ENCODE measurements at places on chromosomes 6 and 20.

DNA sequence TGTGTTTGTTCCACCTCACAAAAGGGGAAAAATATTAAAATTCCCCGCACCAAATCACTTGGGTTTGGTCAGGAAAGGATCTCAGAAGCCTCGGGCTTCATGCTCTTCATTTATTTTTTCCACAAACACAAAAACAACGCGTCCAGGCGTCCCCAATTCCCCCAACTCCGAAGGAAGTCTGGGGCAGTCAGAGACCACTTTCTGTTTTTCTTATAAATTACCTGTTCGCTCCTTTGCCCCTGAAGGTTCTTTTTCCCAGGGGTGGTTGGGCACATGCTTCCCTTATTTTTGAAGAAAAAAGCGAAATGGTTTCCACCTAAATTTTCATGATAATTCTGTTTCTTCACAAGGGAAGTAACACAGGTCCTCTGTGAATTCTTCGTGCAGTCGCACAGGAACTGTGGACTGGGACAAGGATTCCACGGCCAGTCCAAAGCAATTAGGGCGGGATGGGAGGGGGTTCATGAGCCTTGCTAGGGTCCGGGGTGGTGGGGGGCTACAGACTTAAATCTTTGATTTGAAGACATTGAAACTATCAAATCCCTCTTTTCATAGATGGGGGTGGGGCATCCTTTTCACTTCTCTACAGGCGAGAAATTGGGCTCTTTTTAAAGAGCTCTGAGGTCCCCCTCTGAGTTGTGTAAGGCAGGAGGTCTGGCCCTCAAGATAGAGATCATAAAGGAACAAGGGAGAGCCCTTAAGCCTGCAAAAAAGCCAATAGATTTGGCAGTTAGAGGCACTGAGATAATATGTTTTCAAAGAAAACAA, 30.5 kb upstream of the HFE start:
- peak; percentile 54 for DNase-seq

DNA sequence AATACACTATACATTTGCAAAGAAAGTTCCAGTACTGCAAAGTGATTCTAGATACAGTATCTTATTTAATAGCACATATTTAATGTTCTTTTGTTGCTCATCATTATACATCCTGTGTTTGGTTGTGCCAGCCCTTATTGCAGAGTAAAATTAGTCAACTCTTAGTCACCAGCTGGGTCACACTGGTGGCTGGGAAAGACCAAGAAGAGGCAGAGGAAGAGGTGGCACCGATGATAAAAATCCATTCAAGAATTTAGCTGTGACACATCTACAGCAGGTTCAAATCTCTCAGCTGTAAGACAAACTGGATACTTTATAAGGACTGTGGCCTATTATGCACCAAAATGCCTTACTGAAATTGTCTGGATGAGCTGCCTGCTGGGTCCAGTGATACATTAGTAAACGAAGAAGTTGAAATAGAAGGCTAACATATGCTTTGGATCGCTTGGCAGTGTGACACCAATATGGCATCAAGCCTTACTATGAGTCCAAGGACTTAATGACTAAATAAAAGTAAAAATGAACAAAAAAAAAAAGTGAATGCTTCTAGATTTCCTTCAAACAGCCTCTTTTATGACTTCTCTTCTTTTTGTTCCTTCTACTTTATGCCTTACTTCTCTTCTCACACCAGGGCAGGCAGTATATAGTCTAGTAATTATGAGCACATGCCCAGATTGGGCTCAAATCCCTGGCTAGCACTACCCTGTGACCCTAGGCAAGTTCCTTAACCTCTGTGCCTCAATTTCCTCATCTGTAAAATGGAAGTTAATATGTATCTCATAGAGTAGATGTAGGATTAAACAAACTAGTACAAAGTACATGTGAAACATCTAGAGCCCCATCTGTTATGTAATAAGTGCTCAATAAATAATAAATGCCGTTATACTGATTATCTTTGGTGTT, 29.4 kb upstream of the RNF8 start:
- DNase-seq = no peak

GRCh38 chr6:112429226-112429625, 82.1 kb downstream of the RFPL4B start:
- DNase-seq = no peak

- DNase-seq = no peak
These were observed 844.5 kb upstream of the ADGRB3 start for GRCh38 chr6:67790569-67790968.

GRCh38 chr20:62088258-62089127, 22.8 kb upstream of the TAF4 start:
- DNase-seq = no peak

GRCh38 chr20:58436868-58437645, 48.0 kb downstream of the VAPB start:
- DNase-seq = no peak

GRCh38 chr6:108179741-108180140, 13.9 kb downstream of the NR2E1 start:
- no peak for DNase-seq

DNA sequence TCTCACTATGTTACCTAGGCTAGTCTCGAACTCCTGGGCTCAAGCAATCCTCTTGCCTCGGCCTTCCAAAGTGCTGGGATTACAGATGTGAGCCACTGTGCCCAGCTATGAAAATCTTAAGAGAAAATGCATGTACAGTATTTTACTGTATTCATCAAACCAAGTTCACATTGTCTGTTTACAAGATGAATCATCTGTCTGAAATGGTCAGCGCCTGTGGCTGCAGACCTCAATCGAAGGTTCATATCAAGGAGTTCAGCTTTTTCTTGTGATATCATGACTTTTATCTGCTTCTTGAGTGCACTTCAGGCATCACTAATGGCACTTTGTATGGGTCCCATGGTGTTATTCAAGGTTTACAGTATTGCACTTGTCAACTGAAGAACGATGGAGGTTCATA, 155.1 kb downstream of the SLC16A10 start:
- DNase-seq = no peak

GRCh38 chr6:129936329-129937165, 75.4 kb upstream of the TMEM244 start:
- peak; percentile 71 for DNase-seq

- no peak for DNase-seq
These were observed 25.5 kb downstream of the GNAS start for GRCh38 chr20:58877976-58878360.

DNA sequence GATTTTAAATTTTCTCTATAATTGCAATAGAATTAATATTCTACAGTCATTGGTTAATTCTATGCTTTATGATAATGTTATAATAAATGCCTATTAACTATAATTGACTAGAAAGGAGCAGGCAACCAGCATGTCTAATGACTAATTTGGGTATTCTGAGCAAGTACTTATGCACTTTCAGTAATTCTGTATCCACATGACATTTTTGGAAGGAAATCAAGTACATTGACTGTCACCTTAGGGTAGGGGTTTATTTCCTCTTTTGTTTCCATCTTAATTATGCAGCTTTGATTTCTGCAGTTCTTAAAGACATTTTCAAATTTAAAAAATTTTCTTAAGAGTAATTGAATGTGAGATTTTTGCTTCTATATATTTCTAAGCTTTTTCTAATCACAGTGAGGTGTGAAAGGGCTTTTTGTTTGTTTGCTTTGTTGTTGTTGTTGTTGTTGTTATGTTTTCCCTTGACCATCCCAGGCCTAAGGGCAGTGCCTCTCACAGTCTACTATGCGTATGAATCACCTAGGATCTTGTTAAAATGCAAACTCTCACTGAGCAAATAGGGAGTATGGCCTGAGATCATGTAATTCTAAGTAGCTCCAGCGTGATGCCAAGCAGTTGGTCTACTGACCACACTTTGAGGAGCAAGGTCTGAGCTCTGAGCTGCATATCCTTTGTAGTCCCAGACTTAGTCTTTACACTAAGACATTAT, 467.1 kb upstream of the RNF217 start:
- DNase-seq = no peak

DNA sequence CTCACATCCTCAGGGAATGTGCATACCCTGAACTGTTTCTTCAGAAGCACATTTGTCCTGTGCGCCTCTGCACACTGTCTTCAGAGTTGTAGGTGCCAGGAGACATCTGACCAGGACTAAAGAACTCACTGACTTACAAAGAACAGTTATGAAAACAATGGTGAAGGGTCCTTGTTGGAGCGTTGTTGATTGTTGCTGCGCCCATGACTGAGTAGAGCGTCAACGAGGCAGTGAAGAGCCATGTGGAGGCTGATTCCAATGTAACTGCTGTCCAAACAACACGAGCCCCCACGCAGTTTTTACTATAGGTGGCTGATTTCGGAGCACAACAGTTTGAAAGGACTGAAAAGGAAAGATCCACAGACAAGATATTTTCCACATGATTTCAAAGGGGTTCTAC, 380.3 kb downstream of the CDH26 start:
- no peak for DNase-seq

- no peak for DNase-seq
These were observed 214.4 kb downstream of the EYA2 start for GRCh38 chr20:47108994-47109393.

DNA sequence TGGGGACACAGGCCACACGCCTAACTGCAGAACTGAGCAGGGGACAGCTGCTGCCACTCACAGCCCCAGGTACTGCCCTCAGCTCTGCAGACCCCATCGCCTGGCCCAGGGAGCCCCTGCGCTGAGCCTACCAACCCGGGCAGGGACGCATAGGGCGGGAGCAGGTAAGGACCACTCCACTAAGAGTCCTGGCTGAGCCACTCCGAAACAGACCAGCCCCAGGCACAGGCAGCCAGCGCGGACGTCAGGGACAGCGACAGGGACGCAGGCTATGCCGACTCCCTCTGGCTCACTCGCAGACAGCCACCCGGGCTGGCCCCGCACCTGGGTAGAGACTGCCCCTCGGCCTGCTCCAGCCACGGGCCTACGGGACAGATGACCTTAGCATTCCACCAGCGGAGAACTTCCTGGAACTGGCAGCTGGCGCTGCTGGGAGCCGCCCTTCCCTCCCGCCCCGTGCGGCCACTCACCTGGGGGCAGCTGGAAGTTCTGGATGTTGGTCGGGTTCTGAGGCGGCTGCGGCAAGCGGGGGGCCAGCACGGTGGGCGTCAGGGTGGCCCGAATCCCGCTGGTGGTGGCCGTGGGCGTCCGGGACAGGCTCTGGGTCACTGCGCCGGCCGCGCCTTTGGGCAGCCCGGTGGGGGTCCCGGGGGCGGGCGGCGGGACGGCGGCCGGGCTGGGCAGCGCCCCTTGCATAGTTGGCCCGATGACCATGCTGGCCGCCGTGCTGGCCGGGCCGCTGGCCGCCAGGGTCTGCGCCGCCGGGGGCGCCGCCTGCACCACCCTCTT, 1.5 kb downstream of the TAF4 start:
- peak; percentile 7 for DNase-seq

DNA sequence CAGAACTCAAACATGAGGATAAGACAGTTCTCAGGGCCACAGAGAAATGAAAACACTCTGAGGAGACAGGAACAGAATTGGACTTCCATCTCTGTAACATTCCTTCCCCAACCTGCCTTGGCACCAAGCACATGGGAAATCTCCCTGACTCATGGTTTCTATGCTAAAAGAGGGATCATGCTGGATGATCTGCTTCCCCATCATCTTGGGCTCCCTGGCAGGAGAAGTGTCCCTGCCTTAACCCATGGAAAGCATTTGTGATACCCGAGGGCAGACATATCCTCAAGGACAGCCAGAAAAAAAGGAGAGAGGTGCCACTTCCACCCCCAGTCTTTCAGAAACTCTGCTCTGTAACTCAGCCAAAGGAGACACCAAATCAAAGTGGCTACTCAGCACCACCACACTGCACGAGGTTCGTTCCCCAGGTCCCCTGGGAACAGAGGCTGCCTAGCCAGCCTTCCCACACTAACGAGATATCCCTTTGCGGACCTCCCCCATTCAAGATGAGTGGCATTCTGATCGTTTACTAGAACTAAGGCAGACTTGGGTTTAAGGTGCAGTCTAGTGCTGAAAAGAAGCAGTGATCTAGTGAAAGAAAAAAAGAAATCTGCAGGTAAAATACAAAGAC, 34.8 kb downstream of the BLOC1S5 start:
- DNase-seq = peak; percentile 30

GRCh38 chr6:144361016-144361415, 75.9 kb downstream of the UTRN start:
- DNase-seq = no peak

- no peak for DNase-seq
These were observed 7.4 kb downstream of the ATF6B start for GRCh38 chr6:32120573-32121059.

DNA sequence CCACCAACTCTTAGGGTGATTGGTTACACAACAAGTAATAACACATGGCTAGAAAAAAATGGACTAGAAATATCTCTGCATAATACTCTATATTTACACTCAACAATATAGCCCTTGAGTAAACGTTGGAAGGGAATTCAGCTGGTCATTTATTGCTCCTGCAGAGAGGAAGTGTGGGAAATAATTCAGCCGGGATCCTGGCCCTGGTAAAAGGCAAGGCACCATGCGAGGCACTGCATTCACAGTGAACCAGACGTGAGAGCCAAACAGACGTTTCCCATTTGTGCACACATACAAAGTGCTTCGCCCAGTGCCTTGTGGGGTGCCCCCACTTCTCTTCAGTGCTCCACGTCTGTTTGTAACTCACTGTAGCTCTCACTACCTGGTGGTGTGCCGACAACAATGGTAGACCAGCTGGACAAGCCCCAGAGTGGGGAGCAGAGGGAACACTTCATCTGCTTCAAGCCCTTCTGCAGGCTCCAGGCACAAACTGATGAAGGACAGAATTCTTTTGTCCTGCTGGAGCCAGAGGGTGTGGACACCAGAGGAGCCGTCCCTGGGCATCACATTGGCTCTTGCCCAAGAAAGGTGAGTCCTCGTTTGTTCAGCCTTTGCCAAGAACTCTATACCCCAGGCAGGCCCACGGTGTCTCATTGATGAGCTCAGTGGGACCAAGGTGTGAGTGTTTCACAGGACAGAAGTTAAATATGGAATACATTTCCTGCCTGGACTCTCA, 18.8 kb downstream of the SYNDIG1 start:
- no peak for DNase-seq

DNA sequence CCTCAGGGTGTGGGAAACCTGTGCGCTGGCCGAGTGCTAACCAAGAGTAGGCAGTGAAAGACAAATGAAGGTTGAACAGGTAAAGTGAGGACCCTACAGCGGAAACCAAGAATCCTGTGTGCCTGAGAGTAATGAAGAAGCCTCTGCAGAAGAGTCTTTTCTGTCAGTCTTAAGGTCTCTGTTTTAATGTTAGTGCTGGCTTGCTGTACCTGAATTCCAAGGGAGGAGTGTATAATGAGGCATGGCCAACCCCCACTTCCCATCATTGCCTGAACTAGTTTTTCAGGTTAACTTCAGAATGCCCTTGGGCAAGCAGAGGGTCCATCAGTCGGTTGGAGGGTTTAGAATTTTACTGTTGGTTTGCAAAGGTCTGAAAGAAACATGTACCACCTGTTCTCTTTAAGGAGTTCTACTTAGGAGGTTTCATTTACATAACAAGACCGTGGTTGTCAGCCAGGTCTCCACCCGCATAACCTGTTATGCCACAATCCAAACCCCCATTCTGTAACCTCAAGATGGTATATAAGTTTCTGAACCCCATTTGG, 589 bp upstream of the PDCD2 start:
- no peak for DNase-seq

GRCh38 chr20:37279820-37280219, 9.6 kb upstream of the MANBAL start:
- DNase-seq = no peak

All from brain (organoid and tissue), 16 donors.